Stimulated activated CD4-positive, alpha-beta T cell treated with anti-CD3 and anti-CD28 coated beads, Interleukin-4, amount 100 ng/mL, for 4 hours (primary cell): ENCODE measurements at places on chromosomes 7 and 10.

DNA sequence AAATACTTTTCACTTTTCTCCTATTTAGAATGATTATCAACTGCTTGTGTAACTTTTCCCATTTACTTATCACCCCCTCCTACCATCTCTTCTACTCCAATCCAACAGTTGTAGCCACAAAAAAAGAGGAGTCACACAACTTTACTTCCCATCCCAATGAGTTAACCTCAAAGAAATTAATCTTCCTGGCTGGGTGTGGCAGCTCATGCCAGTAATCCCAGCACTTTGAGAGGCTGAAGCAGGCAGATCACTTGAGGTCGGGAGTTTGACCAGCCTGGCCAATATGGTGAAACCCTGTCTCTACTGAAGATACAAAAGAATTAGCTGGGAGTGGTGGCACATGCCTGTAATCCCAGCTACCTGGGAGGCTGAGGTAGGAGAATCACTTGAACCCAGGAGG is 19.9 kb downstream of the SYPL1 start:
- DNase-seq = no peak

GRCh38 chr10:71324743-71325142 is 5.7 kb downstream of the SLC29A3 start:
- no peak for DNase-seq

DNA sequence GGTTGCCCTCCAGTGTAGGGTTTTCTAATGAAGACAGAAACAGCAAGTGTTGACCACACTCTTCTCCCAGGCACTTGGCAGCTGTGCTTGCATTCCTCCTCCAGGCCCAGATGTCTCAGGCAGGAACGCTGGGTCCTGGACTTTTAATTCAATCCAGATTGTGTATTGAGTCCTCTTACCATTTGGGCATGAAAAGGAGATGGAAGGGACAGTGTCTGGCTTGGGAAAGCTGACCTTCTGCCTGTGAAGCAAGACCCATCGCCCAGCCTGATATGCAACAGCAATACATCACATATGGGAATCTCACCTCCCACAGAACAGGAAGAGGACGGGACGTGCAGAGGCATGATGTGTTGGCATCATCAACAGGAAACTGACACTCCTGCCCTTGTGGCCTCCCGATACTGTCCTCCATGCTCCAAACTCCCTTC is 174.4 kb upstream of the LYZL2 start:
- DNase-seq = no peak

DNA sequence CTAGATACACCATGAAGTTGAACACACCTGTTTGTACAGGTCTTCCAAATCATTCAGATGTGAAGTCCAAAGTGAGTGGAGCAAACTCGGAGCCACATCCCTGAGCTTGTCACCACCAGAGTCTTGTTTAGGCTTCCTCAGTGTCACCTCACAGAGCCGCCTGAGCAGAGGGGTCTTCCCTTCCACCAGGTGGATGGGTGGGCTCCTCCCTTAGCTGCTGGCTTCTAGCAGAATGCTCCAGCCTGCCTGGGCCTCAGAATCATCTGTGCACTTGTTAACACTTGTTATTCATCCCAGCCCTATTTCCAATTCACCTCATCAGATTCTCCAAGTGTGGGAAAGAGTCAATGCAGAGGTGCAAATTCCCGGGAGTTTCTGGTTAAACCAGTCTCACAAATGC is 32.5 kb downstream of the C10orf71 start:
- DNase-seq = no peak

- DNase-seq = no peak
These were observed 35.9 kb downstream of the SVOPL start for GRCh38 chr7:138665249-138665648.

- no peak for DNase-seq
These were observed 25.3 kb upstream of the PPP2R2D start for GRCh38 chr10:131875501-131875900.

DNA sequence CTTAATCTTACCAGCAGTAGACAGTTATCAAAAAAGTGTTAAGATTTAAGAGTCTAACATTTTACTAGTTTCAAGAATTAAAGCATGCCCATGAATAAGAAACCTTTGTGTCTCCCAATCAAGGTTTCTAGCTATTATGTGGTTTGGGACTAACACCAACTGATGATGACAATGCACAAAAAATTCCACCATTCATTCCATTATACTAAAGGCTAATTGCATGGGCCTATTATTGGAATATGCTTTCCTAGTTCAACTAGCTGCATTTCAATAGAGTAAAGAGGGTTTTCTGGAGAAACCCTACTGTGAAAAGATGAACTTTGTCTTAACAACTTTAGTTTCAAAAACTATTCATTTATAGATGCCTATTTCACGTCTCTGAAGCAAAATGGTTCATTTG is 44.6 kb downstream of the UBE2H start:
- DNase-seq = no peak

GRCh38 chr7:132243051-132243450 is 333.2 kb downstream of the PLXNA4 start:
- DNase-seq = no peak

DNA sequence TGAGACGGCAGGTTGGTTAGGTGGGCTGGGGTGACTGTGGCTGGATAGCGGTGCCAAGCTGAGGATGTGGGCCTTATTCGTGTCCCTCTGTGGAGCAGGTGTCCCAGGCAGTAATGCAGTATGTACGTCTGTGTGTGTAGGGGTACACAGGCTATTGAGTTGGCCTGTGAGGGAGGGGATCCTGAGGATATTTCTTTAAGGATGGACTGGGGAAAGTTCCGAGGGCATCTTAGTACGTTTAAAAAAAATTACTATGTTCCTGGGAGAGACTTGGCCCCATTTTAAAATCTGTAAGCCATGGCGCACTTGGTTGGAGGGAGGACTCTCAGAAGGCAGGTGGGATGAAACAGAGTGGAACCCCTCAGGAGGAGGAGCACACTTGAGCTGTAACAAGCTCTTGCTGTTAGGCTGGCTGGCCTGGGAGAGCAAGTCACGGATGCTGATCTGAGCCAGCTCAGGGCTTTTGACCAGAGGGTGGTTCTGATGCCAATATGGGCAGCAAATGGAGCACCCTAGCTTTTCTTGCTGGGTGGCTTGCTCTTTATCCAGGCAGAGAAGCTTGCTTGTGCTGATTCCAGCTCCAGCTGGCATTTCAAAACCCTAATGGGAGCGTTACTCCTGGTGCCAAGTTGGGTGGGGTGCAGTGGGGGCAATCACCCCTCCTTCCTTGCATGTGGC is 765 bp downstream of the WBP1L start:
- no peak for DNase-seq

- no peak for DNase-seq
These were observed 22.0 kb downstream of the STEAP1B start for GRCh38 chr7:22477876-22478450.

DNA sequence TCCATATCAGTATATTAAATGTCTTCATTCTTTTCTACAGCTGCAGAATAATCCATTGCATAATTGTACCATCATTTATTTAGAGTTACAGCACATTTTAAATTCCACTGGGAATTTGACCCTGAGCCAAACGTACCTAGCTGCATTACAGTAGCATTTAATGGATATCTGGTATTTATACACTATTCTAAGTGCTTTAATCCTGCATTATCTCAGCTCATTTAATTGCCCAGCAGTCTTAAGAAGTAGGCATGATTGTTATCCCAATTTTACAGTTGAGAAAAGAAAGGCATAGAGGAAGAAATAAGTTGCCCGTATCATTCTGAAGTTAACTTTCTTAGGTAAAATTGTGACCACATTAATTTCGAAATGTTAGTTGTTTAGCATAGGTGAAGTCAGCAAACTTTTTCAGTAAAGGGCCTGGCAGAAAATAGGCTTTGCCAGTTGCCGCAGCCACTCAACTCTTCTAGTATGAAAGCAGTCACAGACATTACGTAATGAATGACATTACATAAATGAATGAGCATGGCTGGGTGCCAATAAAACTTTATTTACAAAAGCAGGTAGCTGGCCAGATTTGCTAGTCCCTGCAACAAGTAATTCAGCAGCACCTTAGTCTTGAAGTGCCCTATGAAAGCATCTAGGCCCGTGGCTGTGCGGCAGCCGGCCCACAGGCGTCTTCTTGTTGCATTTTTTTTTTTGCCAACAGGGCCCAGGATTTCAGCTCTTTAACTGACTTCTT is 30.0 kb downstream of the GUSB start:
- DNase-seq = no peak

- DNase-seq = no peak
These were observed 72.5 kb upstream of the GSDME start for GRCh38 chr7:24829787-24830186.

DNA sequence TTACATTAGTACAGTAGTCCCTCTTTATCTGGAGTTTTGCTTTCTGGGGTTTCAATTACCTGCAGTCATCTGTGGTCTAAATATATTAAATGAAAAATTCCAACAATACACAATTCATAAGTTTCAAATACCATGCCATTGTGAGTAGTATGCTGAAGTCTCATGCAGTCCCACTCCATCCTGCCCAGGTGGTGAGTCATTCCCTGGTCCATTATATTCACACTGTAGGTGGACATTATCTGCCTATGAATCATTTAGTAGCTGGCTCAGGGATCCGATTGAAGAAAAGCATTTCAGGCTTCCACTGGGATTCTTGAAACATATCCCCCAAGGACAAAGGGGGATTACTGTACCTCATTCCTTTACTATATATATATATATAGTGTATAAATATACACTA is 298.2 kb upstream of the GALNT17 start:
- DNase-seq = no peak

GRCh38 chr7:70707823-70708243 is 424.1 kb upstream of the GALNT17 start:
- DNase-seq = no peak

GRCh38 chr7:78413568-78413967 is 615.0 kb downstream of the PHTF2 start:
- no peak for DNase-seq

- no peak for DNase-seq
These were observed 42.0 kb downstream of the FZD1 start for GRCh38 chr7:91306266-91306665.

- DNase-seq = no peak
These were observed 53.1 kb downstream of the CUX1 start for GRCh38 chr7:101870361-101871062.

- no peak for DNase-seq
These were observed 75.8 kb upstream of the LRRC17 start for GRCh38 chr7:102836977-102837376.

- no peak for DNase-seq
These were observed 219.5 kb upstream of the POT1 start for GRCh38 chr7:125149151-125149550.

DNA sequence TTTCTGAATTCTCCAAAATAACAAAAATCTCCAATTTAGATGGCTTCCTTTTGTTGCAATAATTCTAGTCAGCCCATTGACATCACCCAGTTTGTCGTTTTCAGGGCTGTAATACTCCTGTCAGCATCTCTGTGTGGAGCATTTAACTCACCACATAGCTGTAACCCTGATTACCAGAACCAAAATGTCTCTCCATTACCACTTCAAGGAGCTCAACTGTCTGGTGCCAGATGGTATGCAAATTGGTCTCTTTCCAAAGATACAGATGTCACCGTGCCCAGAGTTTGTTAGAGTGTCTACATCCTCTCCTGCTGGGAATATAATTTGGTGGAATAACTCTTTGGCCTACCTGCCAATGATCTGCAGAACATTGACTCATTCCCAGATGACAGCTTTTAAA is 350.3 kb upstream of the POT1 start:
- no peak for DNase-seq

DNA sequence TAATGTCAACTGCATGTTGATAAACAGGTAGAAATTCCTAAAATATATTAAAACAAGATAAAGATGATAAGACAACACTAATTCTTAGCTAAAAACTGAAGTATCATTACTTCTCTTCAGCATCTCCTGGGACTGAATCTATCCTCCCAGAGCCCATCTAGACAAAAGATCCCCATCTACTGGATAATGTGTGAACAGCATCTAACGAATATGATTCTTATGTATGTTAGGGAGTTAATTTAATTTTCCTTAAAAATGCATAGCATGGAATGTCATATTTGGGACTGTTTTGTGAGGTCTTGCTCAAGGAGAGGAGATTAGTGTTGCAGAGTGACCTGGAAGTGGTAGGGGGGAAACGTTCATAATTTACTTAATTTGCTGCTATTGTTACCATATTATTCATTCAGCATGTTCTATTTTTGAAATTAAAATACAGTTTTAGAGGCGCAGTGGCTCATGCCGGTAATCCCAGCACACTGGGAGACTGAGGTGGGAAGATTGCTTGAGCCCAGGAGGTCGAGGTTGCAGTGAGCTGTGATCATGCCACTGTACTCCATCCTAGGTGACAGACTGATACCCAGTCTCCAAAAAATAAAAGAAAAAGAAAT is 305.1 kb upstream of the CSTF2T start:
- no peak for DNase-seq

DNA sequence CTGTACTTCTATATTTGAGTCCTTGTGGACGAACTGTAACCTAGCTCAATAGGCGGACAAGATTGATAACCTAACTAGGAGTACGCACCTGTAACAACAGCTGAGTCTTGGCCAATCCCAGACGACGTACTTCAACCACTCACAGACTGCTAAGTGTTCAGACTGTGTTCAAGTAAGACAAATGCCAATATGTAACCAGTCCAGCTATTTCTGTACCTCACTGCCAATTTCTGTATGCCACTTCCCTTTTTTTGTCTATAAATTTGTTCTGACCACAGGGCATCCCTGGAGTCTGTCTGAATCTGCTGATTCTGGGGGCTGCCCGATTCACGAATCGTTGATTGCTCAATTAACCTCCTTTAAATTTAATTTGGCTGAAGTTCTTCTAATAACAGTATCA is 32.2 kb downstream of the HACD1 start:
- no peak for DNase-seq

DNA sequence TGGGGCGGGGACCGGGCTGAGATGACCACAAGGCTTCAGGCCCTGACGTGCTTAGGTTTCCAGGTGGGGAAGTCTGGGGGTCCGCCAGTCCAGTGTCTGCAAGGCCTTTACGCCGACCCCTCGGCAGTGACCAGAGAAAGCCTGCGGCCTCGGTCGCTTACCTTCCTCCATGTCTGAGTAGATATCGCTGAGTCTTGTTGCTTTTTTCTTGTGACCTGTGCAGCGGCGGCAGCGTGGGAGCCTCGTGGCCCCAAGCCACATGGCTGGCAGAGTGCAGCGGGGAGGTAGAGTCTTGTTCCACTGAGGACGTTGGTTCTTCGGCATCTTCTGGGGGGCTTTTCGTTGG is 329 bp downstream of the NOLC1 start:
- peak; percentile 62 for DNase-seq

DNA sequence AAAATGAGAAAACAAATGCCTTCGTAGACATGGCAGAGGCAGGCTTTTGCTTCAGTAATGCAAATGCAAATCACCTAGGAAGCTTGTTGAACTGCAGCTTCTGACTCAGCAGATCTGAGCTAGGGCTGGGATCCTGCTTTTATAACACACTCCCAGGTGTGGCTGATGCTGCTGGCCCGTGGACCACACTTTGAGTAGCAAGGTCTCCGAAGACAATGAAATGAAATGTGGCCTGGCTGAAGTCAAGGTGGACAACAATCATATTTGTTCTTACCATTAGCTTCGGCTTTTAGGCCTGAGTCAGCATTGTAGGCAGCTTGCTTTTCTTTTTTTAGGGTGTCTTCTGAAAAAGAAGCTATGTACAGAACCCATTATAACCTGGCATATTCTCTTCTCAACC is 26.3 kb downstream of the COL17A1 start:
- DNase-seq = no peak
